ENCODE measurements at places on chromosomes 4 and X. TPM values are rescaled to one million over a fixed set of nuclear protein-coding genes. Genes with fewer than 3 reads are reported as not detected.

Gene NUP62CL
- 3.7 TPM for total RNA-seq

Gene MAGED1
- 68.2 TPM for total RNA-seq

Gene GAR1
- 21.0 TPM for total RNA-seq

Gene CCKAR
- total RNA-seq = not detected

Gene GPR173
- 0.47 TPM for total RNA-seq

Data from colonic mucosa (tissue), 4 donors.